ENCODE measurements at places on chromosomes 12 and 14.

GRCh38 chr14:98886982-98887381, 385.0 kb downstream of the BCL11B start:
- no peak for DNase-seq

- DNase-seq, result no peak
These were observed 915.3 kb downstream of the VRK1 start for GRCh38 chr14:97712471-97712870.

- no peak for DNase-seq
These were observed 108.3 kb downstream of the SMOC1 start for GRCh38 chr14:69987406-69988121.

DNA sequence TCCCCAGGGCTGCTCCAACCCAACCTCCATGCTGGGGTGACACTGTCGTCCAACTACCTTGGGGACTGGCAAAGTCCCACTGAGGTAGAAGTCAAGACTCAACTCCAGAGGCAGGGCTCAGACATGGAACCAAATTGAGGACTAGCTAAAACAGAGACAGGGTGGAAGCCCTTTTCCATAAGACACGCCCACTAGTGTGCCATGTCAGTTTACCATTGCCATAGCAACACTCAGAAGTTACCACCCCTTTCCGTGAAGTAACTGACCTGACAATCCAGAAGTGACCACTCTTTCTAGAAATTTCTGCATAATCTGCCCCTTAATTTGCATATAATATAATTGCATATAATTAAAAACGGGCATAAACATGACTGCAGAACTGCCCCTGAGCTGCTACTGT, 409.6 kb downstream of the MED13L start:
- no peak for DNase-seq
